ENCODE measurements at places on chromosomes 11 and 22.

DNA sequence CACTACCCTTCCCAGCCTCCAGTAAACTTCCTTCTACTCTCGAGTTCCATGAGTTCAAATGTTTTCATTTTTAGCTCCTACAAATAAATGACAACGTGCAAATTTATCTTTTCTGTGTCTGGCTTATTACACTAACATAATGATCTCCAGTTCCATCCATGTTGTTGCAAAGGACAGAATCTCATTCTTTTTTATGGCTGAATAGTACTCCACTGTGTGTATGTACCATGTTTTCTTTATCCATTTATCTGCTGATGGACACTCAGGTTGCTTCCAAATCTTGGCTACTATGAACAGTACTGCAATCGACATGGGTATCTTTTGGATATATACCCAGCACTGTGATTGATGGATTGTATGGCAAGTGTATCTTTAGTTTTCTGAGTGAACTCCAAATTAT is 34.5 kb downstream of the FCHSD2 start:
- no peak for DNase-seq

GRCh38 chr11:105357146-105357545 is 217.6 kb upstream of the CARD18 start:
- no peak for DNase-seq

DNA sequence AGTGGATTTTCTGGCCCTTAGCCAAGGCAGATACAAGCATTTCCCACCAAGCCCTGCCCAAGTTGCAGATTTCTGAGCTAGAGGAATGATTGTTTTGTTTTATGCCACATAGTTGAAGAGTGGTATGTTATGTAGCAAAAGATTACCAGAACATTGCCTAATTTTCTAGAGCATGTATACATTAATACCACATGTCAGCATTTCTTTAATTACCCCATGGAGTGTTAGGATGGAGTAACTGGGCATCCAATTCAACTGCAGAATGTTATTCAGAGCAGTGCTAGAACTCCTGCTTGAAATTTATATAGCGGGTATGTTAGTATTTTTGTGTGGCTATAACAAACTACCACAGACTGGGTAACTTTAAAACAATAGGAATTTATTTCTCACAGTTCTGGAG is 24.4 kb upstream of the CYP2R1 start:
- DNase-seq: no peak

DNA sequence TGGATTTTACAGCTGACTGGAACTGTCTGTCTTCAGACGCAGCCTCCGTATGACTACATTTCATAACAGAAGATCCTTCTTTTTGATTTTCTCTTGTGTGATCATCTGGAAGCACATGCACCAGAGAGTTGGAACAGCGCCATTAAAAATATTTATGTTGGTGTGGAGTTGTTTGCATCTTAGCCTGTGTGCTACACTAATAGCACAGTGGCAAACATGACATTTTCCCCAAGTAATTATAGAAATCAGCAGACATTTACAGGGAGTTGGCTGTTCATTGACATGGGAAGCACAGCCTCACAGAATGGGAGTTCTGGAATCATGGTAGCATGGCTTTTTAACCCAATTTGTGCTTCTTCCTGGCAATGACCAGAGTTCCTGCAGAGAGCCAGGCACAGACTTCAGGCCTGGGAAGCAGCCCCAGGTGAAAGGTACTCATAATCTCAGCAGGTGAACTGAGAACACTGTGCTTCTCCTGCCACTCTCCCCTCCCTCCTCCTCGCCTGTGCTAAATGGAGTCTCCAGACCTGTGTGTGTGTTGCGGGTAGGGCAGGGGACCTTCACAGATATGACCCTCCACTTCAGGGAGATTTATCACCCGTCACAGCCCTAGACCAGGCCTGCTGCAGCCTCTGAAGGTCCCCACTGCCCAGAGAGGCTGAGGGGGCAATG is 82.8 kb upstream of the PLET1 start:
- no peak for DNase-seq

- DNase-seq: no peak
These were observed 4.4 kb upstream of the DAGLA start for GRCh38 chr11:61675826-61676225.

- peak; percentile 3 for DNase-seq
These were observed 70.5 kb upstream of the SESN3 start for GRCh38 chr11:95301474-95301873.

GRCh38 chr11:8789864-8790263 is 107.3 kb downstream of the RPL27A start:
- DNase-seq: no peak

DNA sequence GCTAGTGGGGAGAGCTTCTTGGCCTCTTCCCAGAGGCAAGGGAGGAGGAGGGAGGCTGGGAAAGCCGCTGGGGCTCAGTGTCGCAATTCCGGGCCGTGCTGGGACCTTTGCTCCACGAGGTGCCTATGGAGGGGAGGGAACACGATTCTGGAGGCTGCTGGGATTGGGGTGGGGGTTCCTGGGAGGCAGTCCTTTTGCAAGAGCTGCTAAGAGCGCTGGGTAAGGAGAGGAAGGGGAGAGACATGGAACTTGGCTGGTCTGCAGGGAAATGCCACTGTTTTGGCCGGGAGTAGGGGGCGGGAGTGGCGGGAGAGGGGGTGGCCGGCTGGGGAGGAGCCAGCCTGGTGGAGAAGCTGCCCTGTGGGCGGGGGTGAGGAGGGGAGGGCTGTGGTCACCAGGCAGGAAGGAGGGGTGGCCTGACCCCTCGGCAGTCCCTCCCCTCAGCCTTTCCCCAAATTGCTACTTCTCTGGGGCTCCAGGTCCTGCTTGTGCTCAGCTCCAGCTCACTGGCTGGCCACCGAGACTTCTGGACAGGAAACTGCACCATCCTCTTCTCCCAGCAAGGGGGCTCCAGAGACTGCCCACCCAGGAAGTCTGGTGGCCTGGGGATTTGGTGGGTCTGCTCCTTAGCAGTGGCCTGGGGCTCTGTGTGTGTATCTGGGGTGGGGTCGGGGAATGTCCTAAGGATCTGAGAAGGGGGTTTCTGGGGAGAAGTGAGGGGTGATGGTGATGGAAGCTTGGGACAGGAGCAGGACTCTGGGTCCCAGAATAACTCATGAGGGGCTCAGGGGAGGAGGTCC is at the start of gene NR1H3:
TSS of gene NR1H3 (plus strand) at position 480 of the 800 bp plus-strand sequence. CDS start 1,221 bp downstream, outside the sequence.
- peak; percentile 56 for DNase-seq

DNA sequence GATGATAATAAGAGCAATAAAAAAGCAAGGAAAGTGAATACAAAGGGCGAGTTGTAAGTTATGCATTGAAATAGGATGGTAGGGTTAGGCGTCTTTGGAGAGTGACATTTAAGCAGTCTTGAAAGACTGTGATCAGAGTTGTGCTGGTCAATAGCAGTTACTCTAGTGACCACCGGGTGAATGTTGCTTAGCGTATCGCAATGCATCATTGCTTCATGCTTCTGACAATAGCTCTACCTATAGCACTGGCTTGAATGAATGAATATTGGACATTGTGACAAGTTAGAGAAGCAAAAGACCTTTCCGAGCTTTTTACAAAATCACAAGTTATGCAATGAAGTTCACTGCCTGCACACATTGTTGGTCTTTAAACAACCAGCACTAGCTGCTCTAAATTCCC is 7.7 kb upstream of the OR8B12 start:
- DNase-seq: no peak

DNA sequence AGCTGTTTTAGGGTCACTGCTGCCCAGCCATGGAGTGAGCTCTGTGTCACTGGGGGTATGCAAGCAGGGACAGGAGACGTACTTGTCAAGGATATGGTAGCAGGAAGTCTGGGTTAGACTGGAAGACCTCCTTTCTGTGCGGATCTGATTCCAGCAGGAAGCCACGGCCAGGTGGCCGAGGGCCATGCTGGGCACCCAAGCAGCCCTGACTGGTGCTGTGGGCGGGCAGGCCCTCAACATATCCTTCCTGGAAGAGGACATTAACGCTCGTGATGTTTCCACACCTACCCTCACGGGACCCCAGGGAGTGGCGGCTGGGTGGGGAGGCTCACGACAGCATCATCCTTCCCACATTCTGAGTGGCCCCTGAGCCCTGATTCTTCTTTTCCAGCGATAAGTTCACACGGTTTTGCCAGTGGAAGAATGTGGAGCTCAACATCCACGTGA is 8.7 kb upstream of the ANKRD13D start:
- no peak for DNase-seq

GRCh38 chr11:1127664-1128162 is 30.0 kb upstream of the MUC5AC start:
- no peak for DNase-seq

- DNase-seq: no peak
These were observed 4.0 kb upstream of the OR56A3 start for GRCh38 chr11:5937868-5938602.

DNA sequence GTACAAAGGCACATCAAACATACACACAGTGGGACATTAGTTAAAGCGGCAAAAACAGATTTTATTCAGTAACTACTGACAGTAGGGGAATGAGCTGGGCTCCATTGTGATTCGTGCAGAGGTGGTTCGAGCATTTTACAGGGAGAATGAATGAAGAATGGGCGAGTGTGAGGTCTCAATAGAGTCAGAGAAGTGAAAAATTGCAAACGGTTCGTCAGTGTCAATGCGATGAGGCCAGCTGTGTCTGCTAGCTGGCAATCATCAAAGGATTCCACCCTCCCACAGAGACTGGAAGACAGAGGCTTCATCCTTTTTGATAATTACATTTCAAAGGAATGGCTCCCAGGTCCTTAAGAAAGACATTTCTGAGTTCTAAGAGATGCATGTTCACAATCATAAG is 17.4 kb downstream of the OR4D9 start:
- DNase-seq: no peak

GRCh38 chr22:45317551-45318167 is 7.9 kb downstream of the FAM118A start:
- peak; percentile 57 for DNase-seq

GRCh38 chr11:128302425-128303186 is 284.8 kb downstream of the ETS1 start:
- DNase-seq: no peak

- DNase-seq: no peak
These were observed 293.9 kb upstream of the PLET1 start for GRCh38 chr11:112554586-112554985.

DNA sequence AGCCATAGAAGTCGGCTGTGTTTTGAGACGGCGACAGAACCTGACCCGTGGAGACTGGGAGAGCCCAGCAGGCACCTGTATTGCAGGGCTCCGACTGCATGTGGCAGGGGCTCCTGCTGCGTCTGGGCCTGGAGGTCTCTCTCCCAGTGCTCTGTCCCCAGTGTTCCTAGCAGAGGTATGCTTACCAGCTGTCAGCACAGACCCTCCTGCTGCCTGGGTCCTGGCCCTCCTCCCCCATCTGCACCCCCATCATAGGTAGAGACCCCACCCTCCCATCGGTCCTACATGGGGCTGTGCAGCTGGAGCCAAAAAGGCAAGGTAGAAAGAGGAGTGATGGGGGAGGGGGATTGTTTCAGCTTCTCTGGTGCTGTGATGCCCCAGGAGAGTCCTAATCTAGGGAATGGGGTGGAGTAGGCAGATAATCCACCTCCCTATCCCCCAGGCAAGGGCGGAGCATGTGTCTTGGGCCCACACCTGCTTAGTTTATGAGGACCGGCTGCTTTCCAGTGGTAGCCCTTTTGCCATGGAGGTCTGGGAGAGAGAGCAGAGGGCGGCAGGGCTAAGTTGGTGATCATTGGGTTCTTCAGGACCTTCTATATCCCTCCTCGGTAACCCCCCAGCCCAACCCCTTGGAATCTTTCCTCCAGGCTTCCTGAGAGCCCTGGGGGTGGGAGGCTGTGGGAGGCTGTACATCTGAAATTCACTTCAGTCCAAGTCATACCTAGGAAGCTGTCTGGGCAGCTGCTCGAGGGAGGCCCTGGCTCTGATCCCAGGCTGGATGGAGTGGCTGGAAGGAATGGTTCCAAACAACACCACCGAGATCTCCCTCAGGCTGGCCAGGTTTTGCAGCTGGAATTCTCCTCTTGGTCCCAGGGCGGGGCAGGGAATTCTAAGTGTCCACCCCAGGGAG is 5.3 kb downstream of the SLC7A4 start:
- peak; percentile 69 for DNase-seq

GRCh38 chr22:20001082-20001638 is 15.5 kb downstream of the ARVCF start:
- no peak for DNase-seq

DNA sequence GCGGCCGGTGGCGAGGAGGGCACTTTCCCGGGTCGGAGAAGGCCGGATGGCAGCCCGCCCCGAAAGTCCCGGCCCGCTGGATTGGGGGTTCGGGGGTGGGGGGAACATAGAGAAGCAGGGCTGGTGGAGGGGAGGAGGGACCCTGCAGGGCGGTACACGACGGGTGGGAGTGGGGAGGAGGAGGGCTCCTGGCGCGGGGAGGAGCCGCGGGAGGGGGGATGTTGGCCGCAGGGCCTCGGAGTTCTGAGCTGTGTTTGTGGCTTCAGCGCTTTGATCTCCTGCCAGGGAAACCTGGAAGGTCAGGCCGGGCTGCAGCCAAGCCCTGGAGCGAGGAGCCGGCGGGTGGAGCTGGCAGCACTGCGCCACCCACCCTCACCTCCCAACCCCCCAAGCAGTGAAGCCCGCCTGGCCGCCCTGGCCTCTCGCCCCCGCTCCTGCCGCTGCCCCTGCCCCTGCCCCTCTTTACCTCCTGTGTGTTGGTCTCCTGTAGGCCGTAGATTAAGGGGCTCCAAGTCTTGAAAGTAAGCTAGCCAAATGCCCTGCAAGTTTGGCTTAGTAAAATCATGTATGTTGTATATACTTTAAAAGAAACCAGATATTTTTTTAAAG is 30.9 kb downstream of the C22orf31 start:
- peak; percentile 59 for DNase-seq

- no peak for DNase-seq
These were observed 24.8 kb downstream of the F2 start for GRCh38 chr11:46743693-46744339.

DNA sequence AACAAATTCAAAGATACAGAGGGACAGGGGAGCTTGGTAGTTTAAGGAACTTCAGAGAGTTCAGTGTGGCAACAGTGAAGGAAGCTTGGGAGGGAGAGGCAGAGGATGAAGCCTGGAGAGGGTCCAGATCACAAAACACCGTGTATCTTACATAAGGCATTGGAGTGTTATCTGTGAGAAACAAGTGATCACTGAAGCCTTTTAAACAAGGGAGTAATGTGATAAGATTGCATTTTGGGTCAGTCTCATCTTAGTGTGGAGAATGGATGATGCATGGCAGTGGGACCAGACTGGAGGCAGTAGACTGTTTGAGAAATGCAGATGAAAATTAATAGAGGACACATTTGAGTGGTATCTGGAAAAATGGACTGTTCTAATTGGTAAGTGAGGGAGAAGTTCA is 79.4 kb downstream of the EXT2 start:
- no peak for DNase-seq

DNA sequence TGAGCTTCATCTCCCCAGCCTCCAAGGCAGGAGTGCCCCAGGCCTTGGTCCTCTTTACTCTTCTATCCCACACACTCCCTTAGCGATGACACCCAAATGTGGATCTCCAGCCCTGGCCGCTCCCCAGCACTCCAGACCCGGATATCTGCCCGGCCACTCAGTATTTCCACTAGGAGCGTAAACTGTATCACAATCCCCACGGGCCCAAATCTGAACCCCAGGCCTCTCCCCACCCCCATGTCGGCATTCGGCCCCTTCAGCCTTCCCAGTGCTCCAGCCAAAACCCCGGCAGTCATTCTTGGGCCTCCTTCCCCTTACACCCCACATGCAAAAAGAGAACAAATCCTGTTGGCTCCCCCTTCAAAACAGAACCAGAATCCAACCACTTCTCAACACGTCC is 20.8 kb downstream of the WNT11 start:
- DNase-seq: no peak

- no peak for DNase-seq
These were observed 5.4 kb upstream of the CSDC2 start for GRCh38 chr22:41555325-41555982.
